Mucosa of descending colon (tissue), 3 donors: ENCODE measurements at places on chromosomes 12 and 14.

GRCh38 chr12:109605016-109605415 is 31.4 kb downstream of the MVK start:
- DNase-seq, result no peak

DNA sequence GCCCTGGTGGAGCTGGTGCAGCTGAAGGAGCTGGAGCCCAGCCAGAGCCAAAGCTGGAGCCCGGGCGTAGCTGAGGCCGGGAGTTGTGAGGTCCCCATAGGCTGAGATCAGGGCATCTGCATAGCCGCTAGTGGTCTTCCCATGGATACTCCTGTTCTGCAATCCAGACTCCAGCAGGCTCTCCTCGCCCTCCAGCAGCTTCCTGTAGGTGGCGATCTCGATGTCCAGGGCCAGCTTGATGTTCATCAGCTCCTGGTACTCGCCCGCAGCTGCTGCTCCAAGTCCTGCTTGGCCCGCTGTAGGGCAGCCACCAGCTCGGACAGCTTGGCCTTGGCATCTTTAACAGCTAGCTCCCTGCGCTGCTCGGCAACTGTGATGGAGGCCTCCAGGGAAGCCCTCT is 966.1 kb downstream of the FSCB start:
- no peak for DNase-seq

- DNase-seq, result no peak
Observed at GRCh38 chr14:36880276-36880675, 218.6 kb downstream of the PAX9 start.

DNA sequence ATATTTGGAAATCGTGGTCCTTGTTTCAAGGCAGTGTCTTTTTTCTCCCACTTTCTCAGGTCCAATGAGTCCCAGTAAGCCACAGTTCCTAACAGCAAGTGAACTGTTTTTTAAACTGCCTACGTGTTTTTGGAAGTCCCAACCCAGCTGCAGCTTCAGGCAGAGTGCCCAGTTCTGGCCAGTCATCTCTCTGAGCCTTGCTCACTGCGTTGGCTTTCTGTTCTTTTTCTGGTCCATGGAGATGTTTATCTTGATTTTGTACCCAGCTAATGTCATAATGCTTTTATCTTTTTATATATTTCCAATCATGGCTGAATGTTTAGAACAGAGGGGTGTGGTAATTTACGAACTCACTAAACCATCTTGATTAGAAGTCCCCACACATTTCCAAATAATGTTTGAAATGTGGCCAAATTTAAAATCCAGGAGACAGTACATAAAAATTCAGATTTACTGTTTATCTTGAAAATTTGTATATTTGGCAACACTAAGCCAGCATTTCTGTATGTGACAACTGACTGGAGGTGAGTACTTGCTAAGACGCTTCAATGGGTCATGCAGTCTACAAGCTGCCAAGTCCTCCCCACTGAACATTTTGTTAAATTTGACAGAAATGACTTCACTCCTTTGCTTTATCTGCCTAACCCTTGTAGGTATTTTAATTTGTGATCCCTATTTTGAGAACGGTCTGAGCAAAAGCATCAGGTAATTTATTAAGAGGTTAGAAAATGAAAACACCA is 46.1 kb upstream of the OTOGL start:
- peak; percentile 35 for DNase-seq

DNA sequence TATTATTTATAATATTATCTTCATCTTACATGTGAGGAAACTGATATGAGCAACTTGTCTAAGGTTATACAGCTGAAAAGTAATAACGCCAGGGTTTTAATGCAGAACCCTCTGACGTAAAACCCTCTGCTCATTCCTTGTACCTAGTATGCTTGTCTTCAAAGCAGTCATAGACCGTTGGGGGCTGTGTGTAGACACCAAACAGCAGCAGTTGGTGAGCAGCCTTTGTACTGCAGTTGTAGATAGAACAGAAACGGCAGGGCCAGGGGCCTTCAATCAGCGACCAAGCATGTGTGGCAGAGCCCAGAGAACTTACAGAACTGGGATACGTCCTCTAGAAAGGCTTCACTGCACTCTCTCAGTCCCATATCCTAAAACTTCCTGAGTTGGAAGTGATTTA is 28.1 kb downstream of the EVL start:
- no peak for DNase-seq

DNA sequence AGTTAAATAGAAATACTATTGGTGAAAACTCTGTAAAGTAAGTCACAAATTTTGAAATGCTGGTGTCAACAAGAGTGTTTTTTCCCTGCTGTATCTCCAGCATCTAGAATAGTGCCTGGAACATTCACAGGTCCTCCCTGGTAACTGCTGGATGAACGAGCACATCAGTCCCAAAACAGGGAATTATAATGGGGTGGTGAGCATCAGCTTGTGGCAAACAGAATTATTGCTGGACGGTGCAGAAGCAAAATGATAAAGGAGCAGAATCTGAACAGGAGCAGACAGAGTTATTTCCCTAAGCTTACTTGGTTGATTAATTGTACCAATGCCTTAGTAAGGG is 129.9 kb downstream of the GRIP1 start:
- DNase-seq, result no peak

GRCh38 chr12:11535127-11535526 is 114.3 kb upstream of the ETV6 start:
- no peak for DNase-seq

GRCh38 chr14:105346876-105347586 is 32.5 kb downstream of the PACS2 start:
- DNase-seq, result no peak

GRCh38 chr14:56044196-56044595 is 74.0 kb upstream of the PELI2 start:
- no peak for DNase-seq

DNA sequence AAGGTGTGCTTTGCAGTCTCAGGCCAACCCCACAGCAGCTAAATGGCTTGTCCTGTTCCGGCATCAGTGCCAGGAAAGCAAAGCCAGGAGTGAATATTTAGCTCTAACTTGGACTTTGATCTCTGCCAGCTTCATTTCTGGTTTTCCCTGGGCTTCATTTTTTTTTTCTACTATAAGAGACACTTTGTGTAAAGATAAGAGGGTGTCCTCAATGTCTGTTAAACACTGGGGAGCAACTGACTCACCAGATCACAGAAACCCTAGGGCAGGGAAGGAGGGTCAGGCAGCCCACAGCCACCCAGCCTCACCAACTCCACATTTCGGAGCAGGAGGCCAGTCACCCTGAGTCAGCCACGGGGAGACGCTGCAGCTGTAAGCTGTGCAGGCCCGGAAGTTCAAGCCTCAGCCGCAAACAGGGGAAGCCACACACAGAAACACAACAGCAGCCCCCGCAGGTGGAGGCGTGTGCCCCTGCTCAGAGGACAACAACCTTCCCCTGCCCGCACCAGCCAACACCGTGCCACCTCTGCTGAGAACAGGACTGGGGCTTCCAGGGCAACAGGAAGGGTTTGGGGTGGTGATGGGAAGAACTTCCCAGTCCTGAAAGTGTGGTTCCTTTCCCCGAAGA is 6.3 kb downstream of the TNFRSF1A start:
- DNase-seq, result peak; percentile 87

- peak; percentile 66 for DNase-seq
Observed at GRCh38 chr14:96038920-96039632, at the start of gene C14orf132. Gene C14orf132 (plus strand): TSS chr14:96039362. CDS start chr14:96039501, 139 bp downstream.

DNA sequence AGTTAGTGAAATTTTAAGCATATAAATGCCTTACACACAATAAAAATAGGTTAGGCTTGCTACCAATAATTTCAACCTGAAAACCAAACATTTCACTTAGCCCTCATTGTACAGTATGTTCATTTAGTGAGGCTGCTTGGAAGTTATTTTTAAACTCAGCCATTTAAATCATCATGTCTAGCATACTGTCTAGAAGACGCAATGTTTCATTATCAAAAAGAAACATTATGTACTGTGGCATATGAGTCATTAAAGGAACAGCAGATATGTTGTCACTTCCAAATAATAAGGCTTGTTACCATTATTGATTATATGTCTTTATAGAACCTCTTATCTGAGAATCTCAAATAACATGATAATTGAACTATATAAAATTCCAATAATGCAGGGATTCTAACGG is 304.7 kb downstream of the RMST start:
- DNase-seq, result no peak

- DNase-seq, result no peak
Observed at GRCh38 chr12:69059465-69060457, 126.8 kb upstream of the CPM start.

- DNase-seq, result no peak
Observed at GRCh38 chr14:102620413-102620812, 28.0 kb downstream of the RCOR1 start.

- DNase-seq, result no peak
Observed at GRCh38 chr14:24744641-24745040, 110.7 kb upstream of the GZMB start.

DNA sequence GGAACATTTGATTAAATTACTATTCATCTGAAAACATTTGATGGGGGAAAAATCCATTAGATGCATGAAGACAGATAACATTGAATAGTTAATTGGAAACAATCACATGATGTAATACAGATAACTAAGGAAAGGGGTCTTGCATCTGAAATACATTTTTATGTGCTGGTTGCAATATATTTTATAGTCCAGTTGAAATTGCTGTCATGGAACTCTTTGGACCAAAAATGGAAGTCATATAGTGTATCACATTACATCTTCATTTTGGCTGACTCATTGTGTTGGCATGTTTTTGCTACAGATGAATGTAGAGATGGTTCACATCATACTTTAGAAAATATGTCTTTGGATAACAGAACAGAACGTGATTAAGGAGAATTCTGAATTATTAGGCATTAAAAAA is 43.0 kb upstream of the GNPNAT1 start:
- no peak for DNase-seq

GRCh38 chr12:130338794-130339601 is 1.3 kb downstream of the PIWIL1 start:
- no peak for DNase-seq

- DNase-seq, result no peak
Observed at GRCh38 chr12:106814714-106815113, 40.2 kb downstream of the RIC8B start.

DNA sequence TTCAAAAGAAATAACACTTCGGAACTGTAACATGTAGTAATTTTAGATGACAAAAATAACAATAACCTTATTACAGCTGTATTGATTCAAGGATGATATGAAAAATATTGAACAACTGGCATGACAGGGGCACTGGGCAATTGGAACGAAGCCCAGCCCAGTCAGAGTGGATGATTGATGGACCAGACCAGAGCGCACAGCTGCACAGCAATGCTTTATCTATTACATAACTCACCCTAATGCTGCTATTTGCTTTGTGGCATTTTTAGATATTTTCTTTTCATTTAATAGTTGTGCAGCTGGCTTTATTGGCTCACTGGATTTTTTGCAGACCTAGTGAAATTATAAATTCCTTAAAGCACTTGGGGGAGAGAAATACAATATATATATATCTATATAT is 26.9 kb upstream of the FERMT2 start:
- no peak for DNase-seq

DNA sequence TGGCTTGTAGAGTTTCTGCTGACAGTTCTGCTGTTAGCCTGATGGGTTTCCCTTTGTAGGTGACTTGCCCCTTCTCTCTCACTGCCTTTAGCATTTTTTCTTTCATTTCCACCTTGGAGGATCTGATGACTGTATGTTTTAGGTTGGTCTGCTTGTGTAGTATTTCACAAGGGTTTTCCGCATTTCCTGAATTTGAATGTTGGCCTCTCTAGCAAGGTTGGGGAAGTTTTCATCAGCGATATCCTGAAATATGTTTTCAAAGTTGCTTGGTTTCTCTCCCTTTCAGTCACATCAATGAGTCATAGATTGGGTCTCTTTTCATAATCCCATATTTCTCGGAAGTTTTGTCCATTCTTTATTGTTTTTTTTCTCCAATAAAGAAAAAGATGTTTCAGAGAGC is 11.4 kb downstream of the NOPCHAP1 start:
- no peak for DNase-seq

- DNase-seq, result peak; percentile 91
Observed at GRCh38 chr14:102437997-102438915, 71.3 kb downstream of the ANKRD9 start.

GRCh38 chr14:88866305-88866704 is 41.9 kb downstream of the TTC8 start:
- no peak for DNase-seq

DNA sequence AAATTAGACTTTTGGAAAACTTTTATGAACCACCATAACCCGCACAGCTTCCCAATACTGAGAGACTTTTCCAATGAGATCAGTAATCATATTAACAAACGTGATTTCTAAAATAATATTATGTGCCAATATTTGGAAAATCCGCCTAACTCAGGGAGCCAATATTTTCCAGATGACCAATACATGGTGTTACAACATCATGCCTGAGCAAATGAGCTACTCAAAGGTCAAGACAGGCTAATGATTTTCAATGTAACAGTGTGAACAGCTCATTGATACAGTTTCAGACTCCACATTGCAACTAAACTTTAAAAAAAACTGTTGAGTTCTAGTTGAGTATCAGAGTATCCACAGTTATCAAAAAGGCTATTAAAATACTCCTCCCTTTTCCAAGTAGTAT is 46.8 kb downstream of the RNF34 start:
- no peak for DNase-seq
